ENCODE measurements at places on chromosomes 13 and 19.

DNA sequence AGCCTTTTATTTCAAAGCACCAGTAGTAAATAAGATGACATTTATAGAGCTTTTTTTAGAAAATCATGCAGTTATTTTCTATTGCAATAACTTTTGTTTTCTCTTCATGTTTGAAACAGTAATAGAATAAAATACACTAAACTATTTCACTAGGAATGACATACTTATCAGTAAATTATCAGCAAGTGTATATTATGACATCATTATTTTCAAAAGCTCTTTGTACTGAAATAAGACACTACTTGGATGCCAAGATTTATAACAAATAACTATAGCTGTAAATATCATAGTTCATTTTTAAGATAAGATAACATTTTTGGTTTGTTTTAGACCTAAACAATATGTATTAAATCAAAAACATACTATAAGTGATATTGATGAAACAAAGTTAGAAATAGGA lies 56.8 kb downstream of the STOML3 start:
- DNase-seq = no peak

DNA sequence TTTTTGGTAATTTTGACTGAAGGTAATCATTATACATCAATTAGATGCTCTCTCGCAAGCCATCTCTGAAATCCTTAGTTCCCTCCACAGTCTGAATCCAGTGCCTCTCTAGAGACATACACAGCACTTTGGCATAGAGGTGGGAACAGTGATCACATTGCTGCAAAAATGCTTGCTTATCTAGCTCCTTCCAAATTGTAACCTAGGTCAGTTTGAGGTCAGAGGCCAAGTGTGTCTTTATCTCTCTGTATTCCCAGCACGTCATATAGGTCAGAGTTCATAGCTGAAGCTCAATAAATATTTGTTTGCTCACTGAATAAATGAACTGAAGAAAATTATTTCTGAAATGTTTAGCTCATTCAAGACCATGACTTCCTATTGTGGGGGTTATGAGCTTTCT lies 462.5 kb downstream of the DIAPH3 start:
- DNase-seq = no peak

DNA sequence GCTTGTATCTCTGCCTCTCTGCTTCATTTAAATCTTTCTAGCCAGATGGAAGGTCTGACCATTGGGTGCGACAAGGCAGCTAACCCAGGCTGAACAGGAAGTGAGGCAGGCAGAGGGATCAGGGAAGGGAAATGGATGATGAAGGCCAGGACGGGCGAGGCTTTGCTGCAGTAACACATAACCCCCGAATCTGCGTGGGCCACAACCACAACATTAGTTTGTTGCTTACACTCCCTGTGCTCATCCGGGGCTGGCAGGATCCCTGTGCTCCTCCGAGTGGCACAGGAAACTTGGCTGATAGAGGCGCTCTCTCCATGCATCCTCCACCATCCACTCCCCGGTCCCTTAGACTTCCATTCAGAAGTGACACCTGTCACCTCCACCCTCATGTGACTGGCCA lies 1.1 kb upstream of the FLT3LG start:
- DNase-seq = no peak

- no peak for DNase-seq
Measured at GRCh38 chr13:75360170-75360569, 121.8 kb downstream of the TBC1D4 start.

DNA sequence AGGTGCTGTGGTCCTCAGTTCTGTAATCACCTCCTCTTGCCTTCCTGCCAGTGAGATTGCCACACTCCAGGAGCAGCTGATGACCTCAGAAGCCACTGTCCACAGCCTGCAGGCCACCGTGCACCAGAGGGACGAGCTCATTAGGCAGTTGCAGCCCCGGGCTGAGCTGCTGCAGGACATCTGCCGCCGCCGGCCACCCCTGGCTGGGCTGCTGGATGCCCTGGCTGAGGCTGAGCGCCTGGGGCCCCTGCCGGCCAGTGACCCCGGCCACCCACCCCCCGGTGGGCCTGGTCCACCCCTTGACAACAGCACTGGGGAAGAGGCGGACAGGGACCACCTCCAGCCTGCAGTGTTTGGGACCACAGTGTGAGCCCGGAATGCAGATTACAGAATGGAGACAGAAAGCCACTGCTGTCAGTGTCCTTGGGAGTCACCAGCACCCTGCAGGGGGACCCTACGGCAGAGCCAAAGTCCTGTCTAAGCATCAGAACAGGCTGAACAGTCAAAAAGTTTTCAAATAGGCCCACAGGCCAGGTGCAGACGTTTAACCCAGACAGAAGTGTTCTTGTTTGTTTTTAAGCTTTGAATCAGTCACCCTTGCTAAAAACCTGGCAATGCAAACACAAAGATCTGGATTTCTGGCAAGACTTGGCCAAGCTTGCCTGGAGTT lies 4.2 kb downstream of the VMAC start:
- DNase-seq = no peak

DNA sequence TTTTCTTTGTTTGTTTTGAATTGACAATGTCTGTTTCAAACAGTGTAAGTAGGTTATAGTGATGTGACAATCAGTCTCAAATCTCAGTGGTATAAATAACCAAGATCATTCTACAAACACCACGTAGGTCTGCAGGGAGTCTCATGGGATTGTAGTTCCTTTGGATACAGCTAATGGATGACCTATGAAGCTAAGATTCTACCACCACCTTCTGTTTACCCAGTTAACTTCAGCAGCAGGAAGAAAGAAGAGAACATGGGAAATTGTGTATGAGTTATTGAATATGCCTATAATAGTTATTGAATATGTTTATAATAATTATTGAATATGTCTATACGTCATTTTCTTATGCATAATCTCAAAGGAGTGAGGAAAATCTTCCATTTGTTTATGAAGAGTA lies 63.9 kb upstream of the SLITRK5 start:
- no peak for DNase-seq

DNA sequence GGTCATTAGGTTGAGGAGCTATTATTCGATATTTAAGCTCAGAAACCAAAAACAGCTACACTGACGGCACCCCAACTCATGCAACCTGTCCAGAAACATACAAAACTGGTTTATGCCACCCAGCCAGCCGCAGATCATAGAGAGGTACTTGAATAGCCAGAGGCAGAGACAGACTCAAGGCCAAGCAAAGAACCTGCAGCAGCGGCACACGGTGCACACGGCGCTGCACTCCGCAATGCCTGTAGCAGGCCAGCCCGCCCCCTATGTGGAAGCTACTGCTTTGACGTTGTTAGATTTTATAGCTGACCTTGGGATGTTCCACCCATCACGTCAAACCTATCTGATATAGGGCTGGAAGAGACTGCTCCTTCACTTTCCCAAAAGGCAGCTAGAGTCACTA lies 11.9 kb upstream of the DHRS12 start:
- DNase-seq = no peak

DNA sequence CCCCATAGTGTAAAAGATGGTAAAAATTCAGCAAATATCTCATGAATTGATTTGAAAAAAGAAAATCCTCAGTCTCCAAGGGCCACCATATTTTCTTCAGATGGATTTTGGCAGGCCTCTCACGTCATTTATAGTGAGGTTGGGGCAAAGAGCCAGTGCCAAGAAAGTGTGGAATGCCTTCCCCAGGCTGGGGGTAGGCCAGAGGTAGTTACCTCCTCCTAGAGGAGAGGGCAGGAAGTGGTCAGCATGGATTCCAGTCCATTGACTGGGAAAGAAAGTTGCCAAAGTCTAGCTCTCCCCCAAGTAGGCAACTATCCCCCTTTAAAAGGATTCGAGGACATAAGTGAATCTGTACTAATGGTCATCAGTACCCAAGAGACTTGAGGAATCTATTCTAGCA lies 68.4 kb upstream of the KCTD4 start:
- DNase-seq = peak; percentile 76

GRCh38 chr13:110350509-110350908 lies 43.4 kb downstream of the COL4A2 start:
- no peak for DNase-seq

DNA sequence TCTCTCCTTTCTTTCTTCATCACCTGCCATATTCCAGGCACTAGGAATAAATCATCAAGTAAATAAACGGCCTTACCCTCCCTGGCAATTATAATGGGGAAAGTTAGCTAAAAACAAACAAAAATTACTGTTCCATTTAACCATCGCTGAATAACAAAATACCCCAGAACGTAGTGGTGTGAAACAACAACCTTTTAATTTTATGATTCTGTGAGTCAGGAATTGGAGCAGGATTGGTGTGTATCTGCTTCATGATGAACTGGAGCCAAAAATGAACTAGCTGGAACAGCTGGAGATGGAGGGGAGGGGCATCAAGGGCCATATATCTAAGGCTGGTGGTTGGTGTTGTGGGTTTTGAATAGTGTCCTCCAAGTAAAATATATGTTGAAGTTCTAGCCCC lies 3.7 kb upstream of the CADM4 start:
- DNase-seq = no peak

- no peak for DNase-seq
Measured at GRCh38 chr13:102369302-102369701, 32.5 kb downstream of the FGF14 start.

DNA sequence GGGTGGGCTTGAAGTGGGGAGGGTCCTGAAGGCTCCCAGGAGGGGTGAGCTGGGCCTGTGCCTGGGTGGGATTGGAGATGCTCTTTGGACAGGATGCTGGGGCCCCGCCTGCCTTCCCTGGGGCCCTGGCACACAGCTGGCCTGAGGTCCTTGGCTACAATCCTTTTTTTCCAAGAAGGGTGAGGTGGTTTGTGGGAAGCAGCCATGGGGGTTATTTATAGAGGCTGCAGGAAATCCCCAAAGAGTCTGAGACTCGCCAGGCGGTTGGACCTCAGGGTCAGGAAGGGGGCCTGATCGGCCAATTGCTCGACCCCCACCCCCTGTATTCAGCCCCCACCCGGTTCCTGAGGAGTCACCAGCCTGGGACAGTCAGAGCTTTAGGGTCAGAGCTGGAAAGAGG lies 10.0 kb downstream of the GTPBP3 start:
- DNase-seq = no peak

DNA sequence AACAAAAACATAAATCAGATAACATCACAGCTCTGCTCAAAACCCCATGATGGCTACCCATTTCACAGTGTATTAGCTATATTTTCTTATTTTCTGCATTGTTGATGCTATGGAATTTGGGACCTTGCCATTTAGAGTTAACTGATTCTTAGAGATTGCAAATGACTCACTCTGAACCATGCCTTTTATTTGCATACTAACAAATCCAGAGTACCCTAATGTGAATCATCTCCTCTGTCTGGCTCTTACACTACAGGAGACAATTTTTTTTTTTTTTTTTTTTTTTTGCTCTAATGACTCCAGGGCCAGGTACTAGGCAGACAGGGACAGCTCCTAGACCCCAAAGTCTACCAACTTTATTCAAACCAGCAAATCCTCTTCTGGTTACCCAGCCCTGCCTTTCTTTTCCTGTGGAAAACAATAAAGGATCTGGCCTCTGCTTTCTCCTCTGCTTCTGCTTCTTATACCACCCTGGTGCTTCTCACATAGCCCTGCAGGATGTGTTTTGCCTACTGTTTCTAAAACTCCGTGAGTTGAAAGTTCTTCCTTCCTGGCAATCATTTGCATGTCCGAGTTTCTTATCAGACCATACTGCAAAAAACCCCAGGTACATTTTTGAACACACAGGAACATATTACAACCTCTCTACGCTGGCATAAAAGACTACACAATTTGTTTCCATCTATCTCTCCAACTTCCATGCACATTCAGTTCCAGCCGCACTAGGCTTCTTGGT lies 10.6 kb upstream of the ZNF460 start:
- peak; percentile 89 for DNase-seq

DNA sequence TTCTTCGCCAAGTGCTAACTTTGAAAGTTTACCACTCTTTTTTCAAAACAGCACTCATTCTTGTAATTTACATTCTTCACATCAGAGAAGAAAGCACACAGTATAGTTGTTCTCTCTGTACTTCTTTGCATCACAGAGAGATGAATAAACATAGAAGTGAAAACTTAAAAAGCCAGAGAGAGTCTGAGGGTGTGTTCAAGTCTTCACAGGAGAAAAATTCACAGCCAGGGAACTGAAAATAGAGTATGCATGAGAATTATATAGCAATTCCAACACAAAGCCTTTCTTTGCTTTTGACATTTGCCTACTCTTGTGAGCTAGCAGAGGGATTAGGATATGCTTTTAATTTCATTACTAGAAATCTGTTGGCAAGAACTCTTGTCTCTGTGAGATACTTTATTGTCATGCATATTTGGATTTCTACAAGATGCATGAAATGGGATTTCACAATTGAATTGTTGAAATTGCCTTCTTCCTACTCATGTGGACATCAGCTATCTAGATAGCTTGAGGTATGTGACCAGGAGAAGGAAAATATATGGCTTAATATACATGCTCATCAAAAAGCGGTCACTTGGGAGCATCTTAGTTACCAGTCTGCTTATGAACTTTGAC lies 166.1 kb downstream of the SLC7A1 start:
- DNase-seq = no peak

DNA sequence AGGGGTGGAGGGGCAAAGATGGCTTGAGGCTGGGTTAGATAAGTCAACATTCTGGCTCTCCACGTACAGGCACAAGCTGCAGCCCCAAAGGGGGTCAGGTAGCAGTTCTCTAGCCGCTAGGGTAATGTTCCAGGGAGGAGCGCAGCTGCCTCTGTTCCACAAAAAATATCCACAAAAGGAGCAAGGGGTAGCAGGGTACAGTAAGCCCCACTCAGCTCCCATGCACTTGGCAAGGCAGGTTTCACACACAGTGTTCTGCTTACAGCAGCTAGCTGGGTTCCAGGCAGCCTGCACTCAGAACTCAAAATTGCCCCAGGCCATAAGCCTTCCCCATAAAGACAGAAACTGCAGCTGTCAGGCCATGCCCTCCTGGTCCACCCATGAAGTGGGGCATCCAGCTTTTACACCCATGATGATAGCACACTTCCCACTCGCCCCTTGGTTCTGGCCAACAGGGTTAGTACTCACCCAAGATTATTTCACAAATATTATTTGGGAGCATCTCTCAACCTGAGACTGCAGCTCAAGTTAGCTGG lies 130.0 kb downstream of the CYSLTR2 start:
- DNase-seq = no peak

DNA sequence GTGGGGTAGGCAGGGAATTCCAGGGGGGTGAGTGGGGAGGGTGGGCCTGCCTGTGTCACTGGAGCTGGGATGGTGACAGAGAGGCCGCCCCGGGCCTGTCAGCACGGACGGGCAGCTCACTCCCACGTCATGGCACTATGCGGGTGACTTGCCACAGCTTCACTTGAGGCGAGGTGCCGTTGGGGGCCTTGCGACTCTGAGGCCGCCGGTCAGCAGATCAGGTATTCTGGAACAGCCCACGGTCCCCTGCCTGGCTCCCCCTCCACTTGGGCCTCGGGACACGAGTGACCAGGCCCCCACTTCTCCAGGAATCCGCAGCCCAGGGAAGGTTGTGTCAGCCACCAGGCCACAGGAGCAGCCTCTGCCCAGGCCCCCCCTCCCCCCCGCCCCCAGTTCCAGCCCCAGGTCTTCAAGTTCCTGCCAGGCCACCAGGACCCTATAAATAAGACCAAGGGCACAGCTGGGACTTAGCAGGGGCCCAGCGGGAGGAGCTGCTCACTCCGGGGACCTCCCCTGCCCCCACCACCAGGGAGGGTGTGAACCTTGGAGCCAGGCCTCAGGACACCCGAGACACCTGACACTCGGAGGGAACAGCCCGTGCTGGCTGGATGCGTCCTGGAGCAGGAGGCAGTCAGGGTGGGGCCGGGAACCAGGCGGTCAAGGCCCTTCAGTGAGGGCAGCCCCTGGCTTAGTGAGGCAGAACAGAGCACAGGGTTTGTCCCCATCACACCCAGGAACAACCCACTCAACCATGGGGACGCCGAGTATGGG lies 2.7 kb upstream of the MIDN start:
- no peak for DNase-seq
